Fibroblast of the aortic adventitia (primary cell): ENCODE measurements at places on chromosomes 4 and X.

DNA sequence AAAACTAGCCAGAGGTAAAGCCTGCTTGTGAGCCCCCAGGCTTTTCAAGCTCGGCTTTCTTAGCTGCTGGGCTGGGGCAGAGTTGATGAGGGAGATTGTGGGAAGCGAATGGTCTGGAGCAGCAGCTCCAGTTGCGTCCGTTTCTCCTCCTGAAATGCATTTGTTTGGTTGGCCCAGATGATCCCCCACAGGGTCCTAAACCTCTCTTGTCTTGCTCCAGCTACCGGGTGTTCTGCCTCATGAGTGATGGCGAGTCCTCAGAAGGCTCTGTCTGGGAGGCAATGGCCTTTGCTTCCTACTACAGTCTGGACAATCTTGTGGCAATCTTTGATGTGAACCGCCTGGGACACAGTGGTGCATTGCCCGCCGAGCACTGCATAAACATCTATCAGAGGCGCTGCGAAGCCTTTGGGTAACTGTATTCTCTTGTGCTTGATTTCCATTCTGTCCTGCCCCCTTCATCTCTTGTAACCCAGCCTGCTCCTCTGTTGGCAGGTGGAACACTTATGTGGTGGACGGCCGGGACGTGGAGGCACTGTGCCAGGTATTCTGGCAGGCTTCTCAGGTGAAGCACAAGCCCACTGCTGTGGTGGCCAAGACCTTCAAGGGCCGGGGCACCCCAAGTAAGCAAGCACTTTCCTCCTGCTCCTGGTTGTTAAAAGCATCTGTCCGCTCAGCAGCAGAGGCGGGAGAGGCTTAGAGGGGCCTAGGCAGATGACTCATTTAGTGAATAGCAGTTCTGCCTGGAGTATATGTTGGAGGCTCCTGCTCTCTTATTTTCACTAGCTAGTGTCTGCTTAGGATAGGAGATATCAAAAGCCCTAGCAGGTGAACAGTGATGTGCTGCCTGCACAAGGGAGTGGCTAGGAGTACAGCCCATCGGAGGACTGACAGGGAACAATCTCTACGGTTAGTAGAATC lies 15.3 kb downstream of the TKTL1 start:
- no peak for DNase-seq

- no peak for DNase-seq
These were observed 7.9 kb downstream of the HUWE1 start for GRCh38 chrX:53678667-53679066.

- no peak for DNase-seq
These were observed 58.6 kb downstream of the C4orf46 start for GRCh38 chr4:158613046-158613445.

DNA sequence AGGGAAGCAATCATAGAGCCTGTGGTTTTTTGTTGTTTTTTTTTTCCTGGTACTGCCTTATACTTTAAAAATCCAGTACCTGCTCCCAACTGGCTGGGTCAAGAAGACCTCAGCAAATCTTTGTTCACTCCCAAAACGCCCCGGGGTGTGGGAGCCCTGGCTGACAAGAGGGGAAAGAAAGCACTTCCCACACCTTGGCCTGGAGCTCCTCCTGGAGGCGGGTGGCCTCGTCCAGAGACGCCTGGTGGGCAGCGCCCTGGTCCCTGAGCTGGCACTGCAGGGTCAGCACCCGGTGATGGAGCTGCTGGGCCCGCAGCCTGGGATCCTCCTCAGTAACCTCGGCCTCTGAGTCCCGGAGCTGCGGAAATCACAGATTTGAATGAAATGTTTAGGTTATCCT lies 38.2 kb downstream of the C4orf50 start:
- DNase-seq, result no peak

DNA sequence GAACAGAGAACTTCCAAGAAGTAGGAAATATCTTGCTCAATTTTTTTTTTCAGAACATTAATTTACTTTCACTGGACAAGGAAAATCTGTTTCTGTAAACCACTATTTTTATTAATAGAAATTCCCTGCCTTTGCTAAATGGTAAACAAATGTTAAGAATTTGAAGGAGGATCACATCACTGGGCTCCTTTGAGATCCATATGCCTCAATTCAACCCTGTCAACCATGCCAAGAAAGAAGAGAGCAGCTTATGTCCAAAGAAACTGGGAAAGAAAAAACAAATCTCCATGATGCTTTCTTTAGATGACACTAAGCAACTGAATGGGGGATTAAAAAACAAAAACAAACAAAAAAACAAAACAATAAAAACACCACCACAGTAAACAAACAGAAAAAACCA lies 47.7 kb downstream of the LNX1 start:
- DNase-seq, result no peak

- no peak for DNase-seq
These were observed 62.2 kb downstream of the ANXA3 start for GRCh38 chr4:78613522-78614321.

DNA sequence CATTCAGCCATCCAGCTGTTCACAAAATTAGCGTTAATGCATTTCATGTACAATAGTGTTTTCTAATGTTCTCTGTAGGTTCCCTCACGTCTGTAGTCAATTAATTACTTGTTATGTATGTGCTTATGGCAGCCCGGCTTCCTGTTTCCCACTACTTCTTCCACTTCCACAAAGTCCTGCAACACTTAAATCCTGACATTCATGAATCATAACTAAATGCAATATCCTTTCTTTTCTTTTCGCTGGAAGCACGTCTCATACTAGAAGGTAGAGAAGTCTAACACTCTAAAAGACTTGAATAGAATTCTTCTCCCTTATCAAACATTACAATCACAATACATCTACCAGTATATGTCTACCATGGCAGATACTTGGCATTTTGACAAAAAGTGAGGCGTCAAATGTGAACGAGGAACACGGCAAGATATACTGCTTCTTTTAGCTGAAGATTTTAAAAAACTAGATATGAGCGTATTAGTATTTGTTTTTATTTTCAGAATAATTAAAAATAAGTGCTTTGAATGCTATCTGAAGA lies 239.0 kb upstream of the DIAPH2 start:
- no peak for DNase-seq

GRCh38 chr4:68416591-68416990 lies 30.7 kb upstream of the TMPRSS11E start:
- no peak for DNase-seq

DNA sequence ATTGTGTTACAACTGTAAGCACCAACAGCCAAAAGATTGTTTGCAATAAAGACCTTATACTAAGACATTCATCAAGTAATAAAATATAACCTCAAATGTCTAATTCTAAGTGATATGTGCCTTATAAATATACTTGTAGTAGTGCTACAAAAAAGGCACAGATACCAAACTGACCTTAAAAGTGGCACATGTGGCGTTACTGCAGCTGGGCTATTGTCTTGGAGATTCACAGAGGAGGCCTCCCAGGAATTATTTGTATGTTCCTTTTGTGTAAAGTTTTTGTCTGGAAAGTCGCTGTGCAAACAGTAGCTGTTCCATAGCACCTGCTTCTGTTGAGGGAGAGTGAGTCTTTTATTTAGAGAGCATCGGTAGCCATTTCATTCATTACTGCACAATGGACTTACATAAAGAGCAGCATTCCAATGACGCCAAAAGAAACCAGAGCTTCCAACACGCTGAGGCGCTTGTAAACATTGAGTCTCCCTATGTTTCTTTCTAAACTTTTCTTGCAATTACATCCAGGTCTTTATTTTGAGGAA lies 143.7 kb downstream of the RPA4 start:
- DNase-seq, result no peak

GRCh38 chr4:119656342-119656741 lies 27.7 kb upstream of the PDE5A start:
- no peak for DNase-seq

GRCh38 chrX:127011629-127012028 lies 192.1 kb downstream of the PRR32 start:
- DNase-seq, result no peak

DNA sequence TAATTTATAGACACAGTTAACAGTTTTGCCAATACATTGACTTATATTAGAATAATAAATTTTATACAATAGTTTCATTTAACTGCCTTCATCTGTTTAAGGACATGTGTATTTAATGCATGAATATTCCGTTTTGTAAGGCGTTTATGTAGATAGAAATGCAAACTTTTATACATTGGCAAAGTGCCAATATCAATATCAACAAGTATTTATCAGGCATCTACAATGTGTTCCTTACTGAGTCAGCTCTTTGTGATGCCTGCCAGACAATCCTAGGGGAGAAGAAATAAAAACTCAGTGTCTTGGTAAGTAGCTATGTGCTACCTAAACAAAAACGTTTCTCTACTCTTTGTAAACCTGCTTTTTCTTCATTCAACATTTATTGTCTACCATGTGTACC lies 1142.2 kb downstream of the C4orf33 start:
- DNase-seq, result peak; percentile 2

GRCh38 chrX:99248180-99248579 lies 1161.9 kb downstream of the PCDH19 start:
- no peak for DNase-seq

GRCh38 chr4:3315566-3315965 lies 22.7 kb downstream of the RGS12 start:
- DNase-seq, result no peak

GRCh38 chrX:68109162-68109561 lies 324.1 kb downstream of the OPHN1 start:
- no peak for DNase-seq

DNA sequence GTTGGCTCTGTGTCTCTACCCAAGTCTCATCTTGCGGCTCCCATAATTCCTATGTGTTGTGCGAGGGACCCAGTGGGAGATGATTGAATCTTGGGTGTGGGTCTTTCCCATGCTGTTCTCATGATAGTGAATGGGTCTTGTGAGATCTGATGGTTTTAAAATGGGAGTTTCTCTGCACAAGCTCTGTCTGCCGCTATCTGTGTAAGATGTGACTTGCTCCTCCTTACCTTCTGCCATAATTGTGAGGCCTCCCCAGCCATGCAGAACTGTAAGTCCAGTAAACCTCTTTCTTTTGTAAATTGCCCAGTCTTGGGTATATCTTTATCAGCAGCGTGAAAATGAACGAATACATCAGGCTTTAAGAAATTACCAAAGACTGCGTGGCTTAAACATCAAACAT lies 31.2 kb downstream of the STIM2 start:
- DNase-seq, result no peak

GRCh38 chrX:154019633-154020528 lies at the start of gene IRAK1:
Gene IRAK1, minus strand, starts transcription at chrX:154019902. Its CDS starts 90 bp downstream, at chrX:154019812.
- peak; percentile 43 for DNase-seq

DNA sequence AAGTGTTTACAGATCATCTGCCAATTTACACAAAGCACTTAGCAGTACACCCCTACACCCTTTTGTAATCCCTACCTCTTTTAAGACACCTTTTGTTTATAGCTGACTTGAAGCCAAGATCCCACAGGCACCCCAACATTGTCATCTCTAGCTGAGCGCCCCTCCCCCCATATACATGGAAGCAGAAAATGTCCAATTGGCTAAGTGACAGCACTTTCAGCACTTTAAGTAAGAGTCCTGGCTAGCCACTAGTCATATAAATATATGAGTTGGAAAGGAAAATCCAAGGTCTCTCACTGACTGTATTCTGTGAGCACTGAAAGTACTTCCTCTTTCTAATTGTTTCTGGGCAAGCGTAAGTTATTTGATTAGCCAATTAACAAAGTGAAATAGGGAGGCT lies 108.2 kb downstream of the NSUN7 start:
- DNase-seq, result no peak

GRCh38 chrX:126695375-126695896 lies 124.1 kb upstream of the PRR32 start:
- DNase-seq, result no peak

- DNase-seq, result no peak
These were observed 126.8 kb downstream of the NAA11 start for GRCh38 chr4:79198951-79199587.

- DNase-seq, result no peak
These were observed 30.8 kb upstream of the PGM2 start for GRCh38 chr4:37795581-37796195.

DNA sequence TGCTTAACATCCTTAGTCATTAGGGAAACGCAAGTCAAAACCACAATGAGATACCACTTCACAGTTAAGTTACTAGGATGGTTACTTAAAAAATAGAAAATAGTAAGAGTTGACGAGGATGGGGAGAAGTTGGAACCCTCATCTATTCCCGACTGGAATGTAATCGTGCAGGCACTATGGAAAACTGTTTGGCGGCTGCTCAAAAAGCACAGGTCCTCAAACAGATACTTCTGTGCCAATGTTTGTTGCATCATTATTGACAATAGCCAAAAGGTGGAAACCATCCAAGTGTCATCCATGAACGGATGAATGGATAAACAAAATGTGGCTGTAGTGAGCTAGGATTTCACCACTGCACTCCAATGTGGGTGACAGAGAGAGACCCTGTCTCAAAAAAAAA lies 11.7 kb downstream of the CTAG1B start:
- no peak for DNase-seq

- no peak for DNase-seq
These were observed 646.0 kb upstream of the FAM241A start for GRCh38 chr4:111499291-111499690.

DNA sequence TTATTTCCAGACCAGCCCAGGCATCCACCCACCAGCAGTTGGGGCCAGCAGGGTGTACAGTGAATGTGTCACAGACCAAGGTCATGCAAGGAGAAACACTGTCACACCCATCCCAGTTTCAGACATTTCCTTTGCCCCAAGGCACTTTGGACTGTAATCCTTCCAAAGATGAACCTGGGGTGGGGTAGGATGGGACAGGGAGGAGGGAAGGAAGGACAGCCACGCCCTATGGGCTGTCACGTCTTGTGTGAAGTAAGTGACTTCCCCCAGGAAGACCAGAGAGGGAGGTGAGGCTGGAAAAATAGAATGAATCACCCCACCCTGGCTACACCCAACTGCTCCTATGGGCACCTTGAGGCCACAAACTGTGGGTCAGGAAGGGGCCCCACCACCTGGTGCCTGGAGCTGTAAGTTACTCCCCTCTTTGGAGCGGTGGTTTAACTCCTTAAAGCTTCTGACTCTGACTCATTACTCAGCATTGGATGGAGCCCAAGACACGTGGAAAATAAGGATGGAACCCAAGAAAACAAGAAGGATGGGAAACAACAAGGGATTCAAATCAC lies 349.9 kb upstream of the KLF3 start:
- peak; percentile 65 for DNase-seq

- peak; percentile 51 for DNase-seq
These were observed 1039.2 kb upstream of the PABPC4L start for GRCh38 chr4:135240796-135241195.
